ENCODE measurements at places on chromosomes 12 and 14. TPM values are rescaled to one million over a fixed set of nuclear protein-coding genes. Genes with fewer than 3 reads are reported as not detected.

The MYBPC1 gene
- total RNA-seq: not detected

GRCh38 chr12:47615711-47616110 lies 90.1 kb downstream of the RPAP3 start:
- no peak overlapping the region for H3K27ac ChIP-seq
- H3K4me1 ChIP-seq: no peaks in the 10 kb centered on the region
- no peak overlapping the region for H3K4me3 ChIP-seq
- H3K36me3 ChIP-seq: no peaks in the 10 kb centered on the region

DNA sequence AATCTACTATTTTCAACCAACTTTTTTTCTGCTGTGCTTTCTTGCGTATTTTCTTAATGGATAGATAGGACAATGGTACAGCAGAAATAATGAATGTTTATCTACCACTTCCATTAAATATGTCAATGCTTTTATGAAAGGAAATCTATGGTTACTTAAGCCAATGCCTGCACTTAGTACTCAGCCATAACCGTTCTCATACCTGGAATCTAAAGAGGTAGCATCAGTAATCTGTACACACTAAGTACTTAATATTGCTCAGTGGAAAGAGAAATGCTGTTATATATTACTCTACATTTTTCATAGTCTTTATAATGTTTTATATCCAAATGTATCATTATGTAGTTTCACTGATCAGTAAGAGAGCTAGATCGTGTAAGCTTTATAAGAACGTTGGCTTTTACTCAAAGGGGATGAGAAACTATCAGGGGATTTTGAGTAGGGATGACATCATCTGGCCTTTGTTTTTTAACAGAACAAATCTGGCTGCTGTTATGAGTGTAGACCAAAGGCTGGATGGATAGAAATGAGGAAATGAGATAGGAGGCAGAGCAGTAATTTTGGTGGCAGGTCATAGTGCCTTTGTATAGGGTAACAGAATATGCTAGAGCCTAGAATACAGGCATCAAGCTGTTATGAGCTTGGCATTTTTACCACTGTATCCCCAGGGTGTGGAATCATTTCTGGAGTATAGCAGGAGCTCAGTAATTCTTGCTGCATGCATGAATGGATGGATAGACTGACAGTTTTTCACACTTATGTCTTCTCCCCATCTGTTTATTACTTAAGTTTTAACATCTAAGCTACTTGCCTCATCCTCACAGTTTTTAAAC lies 34.0 kb downstream of the ALG10B start:
- no peaks in the 10 kb centered on the region for H3K27me3 ChIP-seq
- no peak for DNase-seq
- no peaks in the 10 kb centered on the region for H3K36me3 ChIP-seq
- H3K27ac ChIP-seq: no peak overlapping the region

- H3K4me3 ChIP-seq: no peak overlapping the region
- H3K4me1 ChIP-seq: no peaks in the 10 kb centered on the region
- H3K36me3 ChIP-seq: no peaks in the 10 kb centered on the region
- H3K27me3 ChIP-seq: no peaks in the 10 kb centered on the region
Observed at GRCh38 chr12:39235990-39236767, 206.7 kb downstream of the KIF21A start.

Data from activated CD4-positive, alpha-beta T cell treated with anti-CD3 and anti-CD28 coated beads, Interleukin-2, amount 10 ng/mL, durations not matched to agents 7 days and 5 days (primary cell).